ENCODE measurements at places on chromosomes 7 and 10. TPM values are rescaled to one million over a fixed set of nuclear protein-coding genes. Genes with fewer than 3 reads are reported as not detected.

The CTBP2 gene
- total RNA-seq, result 41.8 TPM

The RET gene
- 0.06 TPM for total RNA-seq

DNA sequence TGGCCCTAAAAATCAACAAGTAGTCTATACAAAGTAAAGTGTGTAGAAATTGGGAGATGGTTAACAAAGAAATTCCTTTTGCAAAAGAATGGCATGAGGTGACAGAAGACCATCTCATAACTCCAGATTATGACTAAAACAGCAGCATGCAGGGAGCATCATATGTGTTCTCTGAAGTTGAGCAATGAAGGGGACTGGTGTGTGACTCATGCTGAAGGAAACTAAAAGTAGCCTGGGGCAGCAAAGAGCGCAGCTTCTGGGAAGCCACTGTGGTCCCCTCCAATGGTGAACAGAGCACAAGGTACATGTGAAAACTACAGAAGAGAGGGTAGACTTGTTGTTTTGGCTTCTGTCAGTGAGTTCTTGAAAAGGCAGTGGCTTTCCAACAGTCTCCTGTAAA, 133.4 kb downstream of the MACC1 start:
- peak overlapping the region; percentile 40 for H3K27ac ChIP-seq
- DNase-seq, result no peak
- H3K36me3 ChIP-seq, result no peaks in the 10 kb centered on the region
- H3K27me3 ChIP-seq, result no peaks in the 10 kb centered on the region

DNA sequence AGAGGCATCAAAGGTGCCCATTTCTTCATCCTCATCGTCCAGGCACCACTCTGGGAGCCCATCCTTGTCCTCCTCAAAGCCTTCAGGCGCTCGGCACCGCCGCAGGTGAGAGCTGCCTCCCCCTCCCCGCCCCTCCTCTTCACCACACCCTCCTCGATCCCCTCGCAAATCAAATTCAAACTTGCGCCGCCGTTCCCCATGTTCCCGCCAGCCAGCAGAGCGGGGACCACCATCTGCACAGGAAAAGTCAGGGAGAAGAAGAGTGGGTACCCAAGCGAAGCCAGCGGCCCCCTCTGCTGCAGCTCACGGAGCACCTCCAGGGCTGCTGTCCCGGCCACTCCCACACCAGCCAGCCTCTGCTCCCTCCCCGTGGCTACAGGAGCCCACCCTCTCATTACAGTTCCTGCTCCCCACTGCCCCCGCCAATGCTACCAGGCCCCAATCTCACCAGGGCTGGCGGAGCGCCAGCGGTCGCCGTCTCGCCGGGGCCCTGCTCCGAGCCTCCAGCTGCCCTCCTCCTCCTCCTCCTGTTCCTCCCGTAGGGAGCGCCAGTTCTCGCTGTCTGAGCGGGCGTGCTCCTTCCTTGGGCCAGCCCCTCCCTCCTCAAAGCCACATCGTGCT, 7.7 kb downstream of the GIGYF1 start:
- peaks cover 89% of the 10 kb centered on the region for H3K36me3 ChIP-seq
- H3K4me1 ChIP-seq, result peaks cover 45% of the 10 kb centered on the region
- no peaks in the 10 kb centered on the region for H3K27me3 ChIP-seq
- no peak for DNase-seq
- no peak overlapping the region for H3K27ac ChIP-seq
- H3K4me3 ChIP-seq, result no peak overlapping the region

DNA sequence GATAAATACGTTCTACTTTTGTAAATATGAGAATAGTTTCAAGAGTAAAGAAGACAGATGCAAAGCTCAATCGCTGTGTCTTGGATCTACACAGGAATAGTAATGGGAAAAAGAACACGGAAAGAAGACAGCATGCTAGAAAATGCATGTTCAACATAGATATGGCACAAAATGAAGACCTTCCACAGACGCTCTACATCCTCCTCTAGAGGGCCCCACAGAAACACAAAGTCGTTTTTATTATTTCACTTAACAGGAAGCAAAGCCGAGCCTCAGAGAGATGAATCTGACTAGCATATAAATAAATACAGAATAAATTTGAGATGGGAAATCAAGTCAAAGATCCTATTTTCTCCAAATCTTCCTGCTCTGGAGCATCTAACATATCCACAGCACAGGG, 292.6 kb downstream of the PARD3 start:
- no peaks in the 10 kb centered on the region for H3K27me3 ChIP-seq
- H3K4me1 ChIP-seq, result peaks cover 6% of the 10 kb centered on the region
- H3K36me3 ChIP-seq, result no peaks in the 10 kb centered on the region

DNA sequence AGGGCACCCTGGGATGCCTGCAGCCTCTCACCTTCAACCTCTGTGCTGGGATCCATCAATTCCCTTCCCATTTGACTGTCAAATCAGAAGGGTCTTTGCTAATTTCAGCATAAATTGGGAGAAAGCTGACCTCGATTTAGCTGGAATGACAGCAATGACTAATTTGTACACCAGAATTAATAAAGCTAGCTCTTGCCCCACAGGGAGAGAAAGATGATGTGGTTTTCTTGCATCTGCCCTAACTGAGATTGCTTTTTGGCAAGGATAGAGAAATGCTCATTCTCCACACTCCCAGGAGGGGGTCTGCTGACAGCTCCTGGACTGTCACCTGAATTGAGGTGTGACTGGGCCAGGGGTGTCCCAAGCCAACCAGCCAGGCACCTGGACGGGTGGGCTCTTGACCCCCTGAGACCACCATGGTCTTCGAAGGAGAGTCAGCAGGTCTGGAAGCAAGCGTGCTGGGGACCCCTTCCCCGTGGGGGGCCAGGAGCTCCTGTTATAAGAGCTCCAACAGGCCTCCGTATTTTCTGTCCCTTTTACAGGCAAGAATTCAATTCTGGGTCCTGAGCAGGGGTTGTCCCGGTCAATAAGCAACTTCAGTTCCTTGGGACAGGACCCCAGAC, 42.1 kb downstream of the RBM17 start:
- H3K36me3 ChIP-seq, result no peaks in the 10 kb centered on the region
- peaks cover 10% of the 10 kb centered on the region for H3K4me1 ChIP-seq
- no peak for DNase-seq
- no peak overlapping the region for H3K27ac ChIP-seq
- H3K4me3 ChIP-seq, result no peak overlapping the region

GRCh38 chr7:33820206-33820605, 85.1 kb upstream of the BMPER start:
- no peak for DNase-seq
- no peaks in the 10 kb centered on the region for H3K27me3 ChIP-seq
- H3K4me1 ChIP-seq, result no peaks in the 10 kb centered on the region
- no peak overlapping the region for H3K4me3 ChIP-seq

- peaks cover 7% of the 10 kb centered on the region for H3K4me1 ChIP-seq
- no peaks in the 10 kb centered on the region for H3K36me3 ChIP-seq
- H3K27ac ChIP-seq, result peak overlapping the region; percentile 4
- H3K27me3 ChIP-seq, result no peaks in the 10 kb centered on the region
- DNase-seq, result no peak
Measured at GRCh38 chr10:683448-684071, 5.9 kb downstream of the DIP2C start.

The IPMK gene
- 5.8 TPM for total RNA-seq

GRCh38 chr7:27251652-27252590, 9.3 kb downstream of the EVX1 start:
- H3K4me3 ChIP-seq, result peak overlapping the region; percentile 8
- no peak for DNase-seq
- H3K4me1 ChIP-seq, result peaks cover 19% of the 10 kb centered on the region
- no peak overlapping the region for H3K27ac ChIP-seq

DNA sequence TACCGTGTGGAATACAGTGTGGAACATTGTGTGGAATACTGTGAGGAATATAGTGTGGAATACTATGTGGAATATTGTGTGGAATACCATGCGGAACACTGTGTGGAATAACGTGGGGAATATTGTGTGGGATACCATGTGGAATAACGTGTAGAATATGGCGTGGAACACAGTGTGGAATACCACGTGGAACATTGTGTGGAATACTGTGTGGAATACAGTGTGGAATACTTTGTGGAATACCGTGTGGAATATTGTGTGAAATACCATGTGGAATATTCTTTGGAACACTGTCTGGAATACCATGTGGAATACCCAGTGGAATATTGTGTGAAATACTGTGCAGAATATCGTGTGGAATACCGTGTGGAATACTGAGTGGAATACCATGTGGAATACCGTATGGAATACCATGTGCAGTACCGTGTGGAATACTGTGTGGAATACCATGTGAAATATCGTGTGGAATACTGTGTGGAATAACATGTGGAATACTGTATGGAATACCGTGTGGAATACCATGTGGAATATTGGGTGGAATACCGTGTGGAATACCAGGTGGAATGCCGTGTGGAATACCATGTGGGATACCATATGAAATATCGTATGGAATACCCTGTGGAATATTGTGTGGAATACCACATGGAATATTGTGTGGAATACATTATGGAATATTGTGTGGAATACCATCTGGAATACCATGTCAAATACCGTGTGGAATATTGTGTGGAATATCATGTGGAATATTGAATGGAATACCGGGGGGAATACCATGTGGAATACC, 133.1 kb upstream of the CHST15 start:
- DNase-seq, result no peak
- no peaks in the 10 kb centered on the region for H3K4me1 ChIP-seq
- no peaks in the 10 kb centered on the region for H3K27me3 ChIP-seq
- H3K27ac ChIP-seq, result no peak overlapping the region
- H3K4me3 ChIP-seq, result no peak overlapping the region

GRCh38 chr7:85101347-85101746, 85.5 kb downstream of the SEMA3D start:
- no peaks in the 10 kb centered on the region for H3K36me3 ChIP-seq
- H3K4me3 ChIP-seq, result no peak overlapping the region

The FAM25G gene
- total RNA-seq, result not detected

DNA sequence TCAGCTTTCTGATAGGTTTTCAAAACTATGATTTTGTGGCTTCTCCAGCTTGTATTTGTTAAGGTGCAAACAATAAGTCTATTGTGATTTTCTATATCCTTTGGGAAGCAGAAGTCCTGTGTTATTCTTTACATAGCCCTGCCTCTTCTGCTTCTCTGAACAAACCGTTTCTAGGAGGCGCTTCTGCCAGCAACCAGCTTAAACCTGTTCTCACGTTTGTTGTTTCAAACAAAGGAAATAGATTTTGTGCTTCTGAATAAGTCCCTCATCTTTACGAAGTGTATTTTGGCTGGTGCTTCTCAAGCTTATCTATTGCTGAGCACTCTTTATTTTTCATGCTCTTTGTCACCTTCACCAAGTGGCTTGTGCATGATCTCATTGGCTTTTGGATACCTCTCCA, 61.0 kb downstream of the VTI1A start:
- DNase-seq, result no peak
- no peak overlapping the region for H3K27ac ChIP-seq
- no peaks in the 10 kb centered on the region for H3K27me3 ChIP-seq
- H3K4me1 ChIP-seq, result peaks cover 12% of the 10 kb centered on the region
- H3K36me3 ChIP-seq, result no peaks in the 10 kb centered on the region

- H3K4me3 ChIP-seq, result no peak overlapping the region
- DNase-seq, result no peak
Measured at GRCh38 chr10:92742331-92743228, 52.8 kb downstream of the HHEX start.

DNA sequence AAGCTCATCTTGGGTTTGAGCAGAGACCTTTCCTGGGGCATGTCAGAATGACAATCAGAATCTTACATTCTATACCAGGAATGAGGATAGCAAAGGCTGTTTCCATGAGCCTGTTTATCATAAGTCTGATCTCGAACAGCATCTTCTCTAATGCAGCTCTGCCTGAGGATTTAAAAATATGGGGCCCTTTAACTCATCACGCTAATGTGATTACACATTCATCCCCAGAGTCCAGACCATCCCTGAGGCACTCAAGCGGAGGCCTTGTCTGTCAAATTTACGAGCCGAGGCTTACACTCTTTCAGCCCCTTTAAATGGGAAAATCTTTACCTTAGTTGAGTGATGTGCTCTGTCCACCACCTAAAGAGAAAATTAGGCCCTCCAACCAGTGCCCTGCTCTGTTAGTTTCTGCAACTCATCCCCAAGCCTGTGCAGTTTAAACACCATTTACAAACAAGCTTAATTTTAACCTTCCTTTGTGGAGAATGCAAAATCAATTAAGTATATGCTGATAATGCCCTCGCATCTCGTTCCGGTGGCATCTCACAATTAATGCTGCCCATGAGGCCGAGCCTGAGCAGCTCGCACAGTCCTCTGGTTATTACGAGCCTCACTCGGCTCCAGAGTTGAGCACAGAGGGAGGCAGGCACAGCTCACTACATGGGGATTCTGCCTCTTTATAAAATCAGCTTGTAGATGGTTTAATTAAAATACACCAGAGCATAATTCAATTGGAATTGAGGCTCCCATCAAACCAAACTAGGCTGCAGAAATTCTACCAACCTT, 16.0 kb downstream of the CHST15 start:
- no peak for DNase-seq
- H3K27ac ChIP-seq, result no peak overlapping the region
- peaks cover 78% of the 10 kb centered on the region for H3K4me1 ChIP-seq

- no peak overlapping the region for H3K27ac ChIP-seq
- no peak overlapping the region for H3K4me3 ChIP-seq
- H3K4me1 ChIP-seq, result no peaks in the 10 kb centered on the region
- no peaks in the 10 kb centered on the region for H3K27me3 ChIP-seq
Measured at GRCh38 chr10:27535317-27535716, 31.2 kb downstream of the RAB18 start.

Measured in esophagus squamous epithelium (tissue), 5 donors.